NCI-H748 treated with DMSO at 0.1 percent for 48 hours (cell line): ENCODE measurements at places on chromosomes 3 and 15.

GRCh38 chr15:90451053-90451850 is 63.2 kb downstream of the IQGAP1 start:
- DNase-seq = no peak

GRCh38 chr3:149615731-149616221 is 42.0 kb downstream of the WWTR1 start:
- DNase-seq = no peak

DNA sequence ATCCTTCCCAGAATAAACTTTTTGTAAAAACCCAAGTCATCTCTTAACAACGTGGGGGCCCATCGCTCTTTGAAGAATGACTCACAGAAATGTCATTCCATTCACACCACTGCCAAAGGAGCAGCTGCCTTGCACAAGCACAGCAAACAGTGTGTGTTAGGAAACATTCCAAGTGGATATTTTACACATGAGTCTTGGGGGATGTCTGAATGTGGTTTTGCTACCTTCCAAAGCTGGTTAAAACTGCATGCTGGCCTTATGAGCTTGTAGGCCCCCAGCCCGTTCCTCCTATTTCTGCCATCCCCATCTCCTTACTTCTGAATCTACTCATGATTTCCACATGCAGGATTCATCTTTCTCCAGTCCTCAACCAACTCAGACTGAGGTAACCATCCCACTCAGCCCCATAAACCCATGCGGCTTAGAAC is 130.8 kb downstream of the CPNE4 start:
- DNase-seq = no peak

GRCh38 chr15:74208901-74209559 is 6.4 kb upstream of the STRA6 start:
- no peak for DNase-seq

DNA sequence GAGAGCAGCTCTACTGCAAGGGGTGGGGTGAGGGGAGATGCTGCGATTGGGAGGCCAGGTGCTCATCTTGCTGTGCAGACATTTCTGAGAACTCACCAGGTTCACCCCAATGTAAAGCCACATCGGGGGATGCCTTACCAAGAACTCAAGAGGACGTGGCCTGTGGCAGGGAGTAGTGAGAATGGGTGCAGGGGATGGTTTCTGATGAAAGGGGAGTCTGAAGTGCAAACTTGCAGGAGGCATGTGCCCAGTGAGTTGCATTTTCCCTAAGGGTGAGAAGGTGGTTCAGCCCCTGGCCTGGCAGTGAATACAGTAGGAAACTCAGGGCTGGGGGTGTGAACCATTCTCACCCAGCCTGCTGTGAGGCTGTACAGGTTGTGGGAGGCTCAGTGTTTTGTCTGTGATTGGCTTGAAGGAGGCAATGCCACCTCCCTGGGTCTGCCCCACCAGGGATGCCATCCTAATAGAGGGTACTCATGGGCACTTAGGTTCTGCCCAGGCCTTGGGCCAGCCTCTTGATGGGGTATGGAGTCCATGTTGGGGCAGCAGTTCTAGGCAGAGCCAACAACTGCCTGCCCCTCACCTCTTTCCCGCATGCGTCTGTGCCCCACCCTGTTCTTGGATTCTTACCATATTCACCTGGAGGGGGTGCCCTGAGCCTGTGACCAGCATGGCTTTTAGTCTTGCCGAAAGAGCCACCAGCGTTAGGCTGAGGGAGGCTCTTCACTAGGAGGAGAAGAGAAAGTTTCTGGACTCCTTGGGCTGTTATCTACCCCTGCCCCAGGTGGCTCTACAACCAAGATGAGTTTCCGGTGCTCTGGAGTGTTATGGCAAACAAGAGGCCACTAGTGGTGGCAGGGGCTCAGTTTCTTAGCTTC is 4.5 kb downstream of the HEMK1 start:
- DNase-seq = no peak

DNA sequence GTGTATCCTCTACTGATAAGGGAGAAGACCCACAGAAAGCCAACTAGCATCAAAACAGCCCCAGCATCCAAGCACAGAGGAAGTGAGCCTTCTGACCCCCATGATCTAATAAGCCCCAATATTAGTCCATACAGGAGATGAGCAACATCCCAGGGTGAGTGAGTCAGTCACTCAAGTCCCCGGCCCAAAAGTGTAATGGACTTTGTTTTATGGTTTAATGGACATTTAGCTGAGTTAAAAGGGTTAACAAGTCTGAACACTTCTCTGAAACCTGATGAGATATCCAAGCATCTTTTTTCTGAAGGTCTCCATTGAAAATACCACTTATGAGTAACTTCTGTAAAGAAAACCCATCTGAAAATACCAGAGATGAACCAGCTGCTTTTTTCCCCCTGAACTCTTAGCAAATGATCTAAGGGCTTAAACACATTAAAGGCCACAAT is 115.6 kb downstream of the GREM1 start:
- no peak for DNase-seq

DNA sequence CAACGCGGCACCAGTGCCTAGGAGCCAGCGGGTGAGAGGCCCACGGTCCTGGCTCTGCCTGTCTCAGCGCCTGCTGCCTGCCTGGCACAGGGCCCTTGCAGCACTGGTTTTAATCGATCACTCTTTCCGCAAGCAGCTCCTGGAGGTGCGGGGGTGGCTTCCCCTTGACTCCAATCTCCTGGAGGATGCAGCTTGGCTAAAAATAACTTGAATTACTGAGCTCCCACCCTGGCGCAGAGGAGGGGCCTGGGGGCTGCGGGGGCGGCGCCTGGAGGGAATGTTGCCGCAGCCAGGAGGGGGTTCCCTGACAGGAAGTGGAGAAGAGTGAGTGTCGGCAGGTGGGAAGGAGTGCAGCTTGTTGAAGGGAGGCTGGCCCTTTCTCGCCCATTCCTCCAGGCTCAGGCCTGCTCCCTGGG is 9.9 kb upstream of the RPL29 start:
- no peak for DNase-seq

DNA sequence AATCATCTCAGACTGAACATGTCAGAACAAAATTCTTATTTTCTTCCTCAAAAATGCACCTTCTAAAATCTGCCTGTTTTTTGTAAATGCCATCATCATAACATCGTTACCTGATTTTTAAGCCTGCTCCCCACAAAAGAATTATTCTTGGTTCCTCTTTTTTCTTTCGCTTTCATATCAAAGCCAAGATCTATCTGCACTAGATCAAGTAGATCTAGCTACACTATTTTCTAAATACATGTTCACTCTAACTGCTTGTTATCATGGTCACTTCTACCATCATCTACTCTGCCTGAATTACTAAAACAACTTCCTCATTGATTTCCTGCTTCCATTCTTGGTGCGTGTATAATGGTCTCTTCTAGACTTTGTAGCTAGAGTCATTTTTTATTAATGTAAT is 217.7 kb downstream of the ARPP21 start:
- DNase-seq = no peak

GRCh38 chr15:71106802-71107500 is 8.3 kb upstream of the THSD4 start:
- no peak for DNase-seq

- no peak for DNase-seq
These were observed 102.4 kb upstream of the PRR23E start for GRCh38 chr3:127090218-127091160.

GRCh38 chr3:58281069-58281468 is 25.0 kb upstream of the RPP14 start:
- DNase-seq = no peak

GRCh38 chr3:96190024-96190616 is 624.3 kb upstream of the EPHA6 start:
- no peak for DNase-seq

DNA sequence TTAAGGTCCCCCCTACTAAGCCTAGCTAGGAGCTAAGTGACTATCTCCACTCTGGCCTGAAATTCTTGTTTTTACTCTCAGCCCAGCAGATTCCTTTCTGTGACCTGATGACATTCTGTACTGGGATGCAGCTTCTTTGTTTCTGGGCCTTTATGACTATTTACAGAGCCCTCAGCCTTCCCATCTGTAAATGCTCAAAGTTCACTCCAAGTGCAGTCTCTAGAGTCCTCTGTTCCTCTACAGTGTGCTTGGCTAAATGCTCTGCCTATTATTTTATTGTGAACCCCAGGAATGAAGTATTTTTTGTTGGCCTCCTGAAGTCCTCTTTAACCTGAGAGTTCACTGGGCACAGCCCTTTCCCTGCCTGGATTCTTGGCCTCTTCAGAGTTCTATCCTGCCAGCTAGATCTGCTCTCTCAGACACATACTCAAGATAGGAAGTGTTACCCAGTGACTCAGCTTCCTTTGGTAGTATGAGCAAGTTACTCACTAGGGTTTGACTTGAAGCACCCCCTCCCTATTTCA is 278.1 kb upstream of the P2RY1 start:
- DNase-seq = no peak

DNA sequence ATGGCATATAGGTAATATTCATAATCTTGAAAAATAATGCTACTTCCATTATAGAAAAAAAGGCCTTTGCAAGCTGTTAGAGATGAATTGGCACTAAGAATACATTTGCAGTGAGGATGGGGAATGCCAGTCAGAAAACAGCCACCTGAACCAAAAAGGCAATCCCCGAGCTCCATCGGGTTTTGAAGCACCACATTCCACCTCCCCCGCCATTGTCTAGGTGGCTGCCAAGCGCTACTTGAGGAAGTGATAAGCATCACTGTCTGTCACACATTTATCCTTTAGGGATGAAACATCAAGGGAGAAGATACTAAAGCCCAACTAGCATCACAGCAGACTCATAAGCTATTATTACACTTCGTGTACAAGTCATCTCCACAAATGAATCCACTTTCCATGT is 112.8 kb downstream of the OSBPL10 start:
- DNase-seq = no peak

GRCh38 chr3:109268181-109268580 is 48.1 kb downstream of the DPPA2 start:
- DNase-seq = no peak

DNA sequence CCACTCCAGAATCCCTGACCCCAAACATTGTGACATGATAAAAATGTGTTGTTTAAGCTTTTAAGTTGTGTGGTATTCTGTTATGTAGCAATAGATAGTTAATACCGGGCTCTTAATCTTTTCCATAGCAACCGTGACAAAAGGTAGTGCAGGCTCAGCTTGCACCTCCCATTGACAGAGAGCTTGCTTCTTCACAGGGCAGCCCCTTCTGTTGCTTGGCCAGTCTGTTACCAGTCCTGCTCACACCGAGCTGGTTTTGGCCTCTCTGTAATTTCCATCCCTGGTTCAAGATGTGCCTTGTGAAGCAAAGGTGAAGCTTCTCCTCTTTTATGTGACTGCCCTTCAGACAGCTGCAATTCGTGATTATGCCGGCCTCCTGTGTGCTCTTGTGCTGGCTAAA is 86.9 kb downstream of the CRYGS start:
- DNase-seq = no peak

GRCh38 chr3:119443179-119443578 is 20.2 kb downstream of the TMEM39A start:
- no peak for DNase-seq

- no peak for DNase-seq
These were observed 18.4 kb downstream of the ARMC8 start for GRCh38 chr3:138205527-138205926.

- no peak for DNase-seq
These were observed 33.8 kb downstream of the UBE2E2 start for GRCh38 chr3:23236890-23237289.

- DNase-seq = no peak
These were observed 62.1 kb downstream of the HOMER2 start for GRCh38 chr15:82890338-82890994.

- DNase-seq = no peak
These were observed 28.0 kb upstream of the TMOD3 start for GRCh38 chr15:51801391-51801835.

DNA sequence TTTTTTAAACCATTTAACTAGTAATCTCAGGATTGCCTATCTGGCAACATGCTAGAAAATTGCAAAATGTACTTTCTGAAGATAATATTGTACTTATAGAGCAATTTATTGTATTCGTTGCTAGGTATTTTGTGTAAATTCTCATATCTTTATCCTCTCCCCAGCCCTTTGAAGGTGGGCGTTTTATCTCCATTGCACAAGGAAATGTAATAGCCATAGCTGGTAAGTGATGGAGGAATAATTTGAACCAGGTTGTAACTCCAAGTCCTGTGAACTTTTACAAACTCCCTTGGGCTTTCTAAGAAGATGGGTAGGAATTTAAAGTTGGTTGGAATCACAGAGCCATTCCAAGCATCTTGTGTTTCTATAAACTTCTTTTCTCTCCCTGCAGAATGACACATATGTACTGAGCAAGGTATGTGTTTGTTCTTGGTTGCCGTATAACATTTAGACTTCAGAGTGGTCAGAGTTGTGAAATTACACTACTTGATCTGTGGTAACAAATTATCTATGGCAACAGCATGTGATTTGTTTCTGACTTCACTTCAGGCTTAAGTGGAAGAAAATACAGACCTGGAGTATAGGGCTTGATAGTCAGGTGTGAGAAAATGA is 170.9 kb downstream of the AKAP13 start:
- DNase-seq = no peak

DNA sequence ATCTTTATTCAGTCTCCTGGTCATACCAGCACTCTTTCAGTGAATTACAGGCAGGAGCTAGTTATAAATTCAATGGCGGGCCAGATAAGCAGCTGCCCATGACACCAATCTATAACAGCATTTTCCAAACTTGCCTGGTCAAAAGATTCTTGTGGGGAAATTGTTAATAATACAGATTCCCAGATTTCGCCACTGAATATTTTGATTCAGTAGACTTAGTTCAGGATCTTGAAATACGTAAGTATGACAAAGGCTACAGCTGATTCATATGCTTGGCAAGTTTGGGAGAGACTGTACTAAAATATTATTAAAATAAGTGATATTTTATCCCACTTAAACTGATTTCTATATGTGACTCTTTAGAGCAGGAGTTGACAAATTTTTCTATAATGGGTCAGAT is 119.3 kb downstream of the TMCO5A start:
- DNase-seq = no peak

GRCh38 chr15:38872732-38873131 is 308.1 kb upstream of the RASGRP1 start:
- DNase-seq = no peak

- no peak for DNase-seq
These were observed 21.6 kb downstream of the SEMA7A start for GRCh38 chr15:74412159-74412558.

DNA sequence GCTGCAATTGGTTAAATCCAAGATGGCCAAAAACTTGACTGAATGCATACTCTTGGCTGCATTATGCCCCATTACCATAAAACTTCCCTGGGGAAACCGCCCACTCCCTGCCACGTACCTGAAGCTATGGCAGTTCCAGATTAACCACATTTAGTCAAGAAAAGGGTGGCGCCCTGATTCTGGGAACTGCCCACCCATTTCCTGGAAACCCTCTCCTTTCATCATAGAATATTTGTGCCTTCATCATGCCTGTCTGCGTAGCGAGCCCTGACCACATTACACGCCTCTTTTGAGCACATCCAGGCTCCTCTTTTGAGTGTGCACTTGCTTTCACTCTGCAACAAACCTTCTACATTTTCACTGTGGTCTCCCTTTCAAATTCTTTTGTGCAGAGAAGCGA is 5.2 kb downstream of the LINS1 start:
- no peak for DNase-seq

DNA sequence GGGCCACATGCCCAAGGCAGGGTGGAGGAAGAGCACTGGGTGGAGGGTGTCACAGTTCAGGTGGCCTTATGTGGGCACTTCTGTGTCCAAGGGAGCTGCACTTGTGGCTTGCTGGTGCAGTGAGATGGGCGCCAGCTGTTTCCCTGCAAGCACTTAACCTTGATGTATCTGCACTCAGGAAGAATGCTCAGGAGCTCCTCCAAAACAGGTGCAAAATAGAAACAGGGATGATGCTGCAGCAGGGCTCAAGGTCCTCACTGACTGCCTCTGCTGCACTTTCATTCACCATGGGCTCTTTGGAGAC is 151.3 kb downstream of the CADPS start:
- DNase-seq = no peak
